ENCODE measurements at places on chromosomes 4 and X.
A peak's percentile ranks its signal among the peaks of the same experiment; 100 is the strongest.

DNA sequence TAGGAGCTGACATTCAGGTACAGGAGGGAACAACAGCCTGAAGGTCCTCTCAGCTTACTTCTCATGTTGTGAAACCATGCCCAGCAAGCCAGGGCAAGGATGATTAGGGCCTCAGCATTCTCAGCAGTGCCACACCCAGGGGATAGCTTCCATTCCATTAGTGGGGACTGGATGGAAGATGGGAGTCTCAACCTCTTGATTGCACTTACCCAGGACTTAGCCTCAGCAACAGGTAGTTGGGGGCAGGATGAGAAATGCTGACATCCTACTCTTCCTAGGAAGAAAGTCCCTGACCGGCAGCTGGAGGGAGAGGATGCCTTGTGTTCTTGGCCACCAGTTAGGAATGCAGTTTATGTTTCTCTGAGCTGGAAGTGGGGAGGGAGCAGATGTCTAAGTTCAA is 8.8 kb upstream of the BEX3 start:
- no peak for DNase-seq

- DNase-seq: no peak
Measured at GRCh38 chr4:183798301-183799253, 106.5 kb upstream of the STOX2 start.

DNA sequence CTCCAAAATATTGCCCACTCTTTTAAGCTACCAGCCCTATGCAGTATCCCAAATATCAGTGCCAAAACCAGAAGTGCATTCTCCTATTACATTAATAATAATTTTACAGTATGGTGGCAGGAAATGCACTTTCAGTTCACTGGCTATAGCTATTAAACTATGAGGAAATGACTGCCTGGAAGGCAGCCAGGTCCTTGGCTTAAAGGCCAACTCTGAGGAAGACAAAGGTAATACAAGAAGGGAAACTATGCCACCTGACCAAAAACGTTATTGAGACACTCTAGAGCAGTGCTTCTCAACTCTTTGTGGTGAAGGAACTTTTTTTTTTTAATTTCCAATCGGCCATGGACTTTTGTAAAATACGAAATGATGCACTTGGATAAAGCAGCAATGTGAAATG is 133.6 kb upstream of the VAMP7 start:
- DNase-seq: no peak

- no peak for DNase-seq
Measured at GRCh38 chr4:53346920-53347852, 18.7 kb downstream of the SCFD2 start.

DNA sequence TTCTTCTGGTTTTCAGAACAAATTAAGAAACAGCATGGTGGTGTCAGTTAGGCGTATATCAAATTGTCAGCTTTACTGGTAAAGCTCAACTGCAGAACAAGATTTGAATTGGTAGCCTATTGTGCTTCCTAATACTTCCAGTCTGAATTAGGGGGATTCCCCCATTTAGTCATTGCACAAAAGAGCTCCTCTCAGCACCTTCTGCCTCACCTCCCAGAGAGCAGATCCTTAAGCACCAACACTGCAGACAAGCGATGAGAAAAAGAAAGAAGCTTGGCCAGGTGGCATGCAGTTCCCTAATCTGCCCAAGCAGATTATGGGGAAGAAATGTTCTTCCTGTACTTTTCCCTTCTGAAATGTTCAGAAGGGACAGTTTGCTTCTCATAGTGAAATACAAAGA is 9.2 kb downstream of the MAP9 start:
- no peak for DNase-seq

DNA sequence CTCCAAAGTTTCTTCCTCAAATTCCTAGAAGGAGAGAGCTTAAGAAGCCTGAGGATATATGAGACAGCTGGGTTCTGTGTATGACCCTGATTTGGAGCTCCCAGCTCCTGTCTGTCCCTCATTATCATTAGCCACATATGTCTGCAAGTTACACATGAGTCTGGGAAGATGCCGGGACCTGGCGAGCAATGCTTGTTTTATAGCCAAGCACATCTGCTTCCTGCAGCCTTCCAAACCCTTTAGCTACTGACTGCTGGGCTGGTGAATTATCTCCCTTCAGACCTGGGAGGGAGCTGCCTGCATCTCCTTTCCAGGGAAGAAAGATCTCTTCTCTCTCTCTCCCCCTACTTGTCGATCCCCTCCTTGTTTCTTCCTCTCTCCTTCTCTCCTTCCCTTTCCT is 556.7 kb upstream of the BOD1L1 start:
- DNase-seq: no peak

GRCh38 chrX:107484002-107484726 is 34.7 kb downstream of the FRMPD3 start:
- no peak for DNase-seq

- DNase-seq: no peak
Measured at GRCh38 chr4:85107553-85107952, 141.1 kb upstream of the WDFY3 start.

GRCh38 chr4:600850-601515 is 24.4 kb upstream of the PDE6B start:
- DNase-seq: no peak

- DNase-seq: no peak
Measured at GRCh38 chrX:153917869-153918268, 8.2 kb downstream of the ARHGAP4 start.

DNA sequence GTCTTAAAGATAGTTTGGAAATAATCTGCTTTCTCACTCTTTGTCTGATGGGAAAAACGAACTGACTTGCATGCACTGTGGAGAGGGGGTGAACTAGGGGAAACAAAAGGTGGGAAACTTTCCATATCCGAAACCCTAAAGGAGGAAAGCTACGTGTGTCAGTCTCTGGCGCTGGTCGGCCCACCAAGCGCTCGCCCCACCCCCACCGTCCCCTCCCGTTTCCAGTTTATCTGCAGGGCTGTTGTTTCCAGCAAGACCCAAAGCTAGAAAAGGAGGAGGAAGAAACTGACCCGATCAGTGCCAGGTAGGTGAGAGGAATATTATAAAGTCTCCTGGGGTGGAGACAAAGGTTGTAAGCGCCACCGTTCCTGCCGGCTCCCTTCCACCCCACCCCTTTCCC is 552 bp downstream of the TCEAL9 start:
- DNase-seq: no peak

GRCh38 chrX:16671005-16671404 is 21.0 kb downstream of the S100G start:
- DNase-seq: peak; percentile 2

DNA sequence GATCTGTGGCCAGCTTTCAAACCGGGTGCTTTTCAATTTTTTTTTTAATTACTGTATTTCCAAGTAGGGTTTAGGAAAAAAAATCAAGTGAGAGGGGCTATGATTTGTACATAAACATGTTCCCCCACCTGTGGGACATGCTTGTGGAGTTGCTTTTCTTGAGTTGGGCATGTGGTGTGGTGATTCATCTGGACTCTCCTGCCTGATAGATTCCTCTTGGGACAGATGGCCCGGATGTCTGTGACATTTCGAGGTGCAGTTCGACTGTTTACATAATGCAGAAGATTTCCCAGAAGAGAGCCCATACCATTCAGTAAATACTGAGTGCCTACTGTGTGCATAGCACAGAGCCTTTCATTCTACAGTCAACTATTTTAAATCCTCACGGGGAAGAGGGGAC is 49.9 kb downstream of the DOCK11 start:
- no peak for DNase-seq

- DNase-seq: no peak
Measured at GRCh38 chrX:104282166-104282725, 27.5 kb upstream of the ESX1 start.

- no peak for DNase-seq
Measured at GRCh38 chr4:108280072-108280471, 111.3 kb upstream of the LEF1 start.

GRCh38 chr4:5998333-5998936 is 19.8 kb downstream of the C4orf50 start:
- DNase-seq: no peak

DNA sequence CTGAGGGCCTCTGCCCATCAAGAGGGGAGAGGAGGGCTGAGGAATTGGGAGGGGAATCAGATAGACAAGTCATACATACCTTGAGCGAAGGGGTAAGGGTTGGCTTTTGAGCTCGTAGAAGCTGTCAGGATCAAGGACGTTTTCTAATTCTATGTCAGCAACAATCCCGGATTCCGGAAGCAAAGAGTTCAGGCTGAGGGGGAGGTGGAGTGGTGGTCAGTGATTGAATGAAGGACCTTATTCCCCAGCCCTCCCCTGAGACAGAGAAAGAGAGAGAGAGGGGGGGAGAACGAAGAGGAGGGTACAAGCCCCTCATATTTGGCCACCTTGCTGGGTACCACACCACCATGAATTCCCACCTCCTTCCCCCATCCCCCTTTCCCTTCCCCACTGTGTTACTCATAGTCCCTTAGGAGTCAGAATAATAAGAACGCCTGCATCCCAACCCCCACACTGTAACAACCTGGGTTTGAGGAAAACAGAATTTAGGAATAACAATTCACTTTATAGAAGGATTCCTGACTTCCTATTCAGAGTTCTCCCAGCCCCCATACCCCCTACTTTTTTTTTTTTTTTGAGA is 2.7 kb downstream of the TFE3 start:
- DNase-seq: no peak

GRCh38 chr4:13445841-13446790 is 38.0 kb downstream of the RAB28 start:
- DNase-seq: no peak

- DNase-seq: no peak
Measured at GRCh38 chrX:36898301-36898700, 109.9 kb upstream of the FAM47C start.

- DNase-seq: no peak
Measured at GRCh38 chrX:9905288-9905687, 61.9 kb upstream of the CLDN34 start.

DNA sequence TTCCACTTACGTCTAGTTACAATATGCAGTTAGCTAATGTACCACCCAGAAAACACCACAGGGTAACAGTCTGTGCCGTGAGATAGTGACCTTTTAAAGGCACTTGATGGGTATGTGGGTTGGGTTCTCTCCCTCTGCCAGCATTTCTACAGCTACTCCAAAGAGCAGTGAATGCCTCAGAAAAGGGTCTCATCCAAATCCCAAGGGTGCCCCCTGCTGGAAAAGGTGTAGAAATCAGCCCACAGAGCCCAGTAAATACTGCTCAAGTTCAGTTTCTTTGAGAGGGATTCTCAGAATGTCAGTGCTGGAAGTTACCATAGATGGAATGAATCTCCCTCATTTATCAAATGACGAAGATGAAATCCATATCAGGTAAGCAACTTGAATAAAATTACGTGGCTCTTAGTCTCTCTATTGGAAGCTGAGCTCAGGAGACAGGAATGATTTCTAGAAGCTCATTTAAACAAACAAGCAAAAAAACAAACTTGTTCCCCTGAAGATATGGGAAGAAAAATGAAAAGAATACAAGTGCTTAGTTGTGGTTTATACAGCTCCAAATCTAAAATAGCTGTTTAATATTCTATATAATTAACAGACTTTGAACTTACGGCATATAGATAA is 9.5 kb downstream of the RNF175 start:
- peak; percentile 62 for DNase-seq

DNA sequence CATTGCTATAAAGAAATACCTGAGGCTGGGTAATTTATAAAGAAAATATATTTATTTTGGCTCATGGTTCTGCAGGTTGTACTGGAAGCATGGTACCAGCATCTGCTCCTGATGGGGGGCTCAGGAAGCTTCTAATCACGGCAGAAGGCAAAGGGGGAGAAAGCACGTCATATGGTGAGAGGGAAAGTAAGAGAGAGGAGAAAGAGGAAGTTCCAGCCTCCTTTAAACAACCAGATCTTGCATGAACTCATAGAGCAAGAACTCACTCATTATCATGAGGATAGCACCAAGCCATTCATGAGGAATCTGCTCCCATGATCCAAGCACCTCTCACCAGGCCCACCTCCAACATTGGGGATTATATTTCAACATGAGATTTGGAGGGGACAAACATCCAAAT is 125.0 kb upstream of the GRPR start:
- DNase-seq: no peak

DNA sequence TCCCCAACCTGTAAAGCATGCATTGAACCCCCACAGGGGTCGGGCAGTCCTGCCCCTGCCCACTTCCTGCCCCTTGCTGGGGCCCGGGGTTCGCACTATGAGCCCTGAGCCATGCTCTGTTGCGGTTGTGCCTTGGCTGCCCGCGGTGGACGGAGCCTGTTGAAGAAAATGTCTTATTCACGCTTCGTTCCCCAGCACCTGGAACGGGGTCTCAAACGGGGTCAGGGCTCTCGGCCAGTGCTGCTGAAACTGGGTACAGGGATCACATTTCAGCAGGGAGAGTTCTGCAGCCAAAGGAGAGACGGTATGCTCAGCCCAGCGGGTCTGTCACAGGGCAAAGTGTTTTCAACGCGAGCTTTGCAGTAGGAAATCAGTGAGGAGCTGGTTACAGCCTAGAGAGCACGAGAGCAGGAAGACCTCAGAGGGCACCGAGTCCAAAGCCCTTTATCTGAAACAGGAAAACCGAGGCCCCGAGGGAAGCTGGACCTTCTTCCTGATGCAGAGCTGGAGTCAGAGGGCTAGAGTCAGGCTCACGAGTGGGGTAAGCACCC is 46.3 kb upstream of the AFAP1 start:
- no peak for DNase-seq

- DNase-seq: no peak
Measured at GRCh38 chrX:1231850-1232465, 19.5 kb upstream of the CRLF2 start.

- no peak for DNase-seq
Measured at GRCh38 chr4:108581083-108581482, 39.3 kb upstream of the RPL34 start.

DNA sequence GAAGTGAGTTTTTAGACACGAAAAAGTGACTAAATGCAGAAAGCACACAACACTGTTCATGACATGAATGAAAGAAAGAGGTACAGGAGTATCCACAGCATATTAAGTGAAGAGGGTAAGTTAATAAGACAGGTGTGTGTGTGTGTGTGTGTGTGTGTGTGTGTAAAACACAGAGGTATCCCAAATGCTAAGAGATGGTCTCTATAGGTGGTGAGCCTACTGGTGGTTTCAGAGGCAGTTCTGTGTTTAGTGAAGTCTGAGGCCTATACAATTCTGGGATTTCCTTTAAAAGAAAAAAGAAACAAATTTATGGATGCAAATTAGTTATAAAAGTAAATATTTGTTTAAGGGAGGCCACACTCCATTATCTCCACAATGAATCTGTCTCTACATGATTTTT is 17.4 kb upstream of the TNIP3 start:
- DNase-seq: peak; percentile 31

- DNase-seq: no peak
Measured at GRCh38 chr4:37516057-37516775, 170.0 kb downstream of the RELL1 start.

All from T-helper 1 cell (primary cell).